OCI-LY7 (cell line): ENCODE measurements at places on chromosomes 12 and 14. TPM values are rescaled to one million over a fixed set of nuclear protein-coding genes. Genes with fewer than 3 reads are reported as not detected.

GRCh38 chr12:62192903-62193250 lies 67.3 kb upstream of the USP15 start:
- no peak for DNase-seq

The SSPN gene
- total RNA-seq, result not detected in 2 replicates

GRCh38 chr14:67607646-67608045 lies 7.6 kb upstream of the PIGH start:
- DNase-seq, result no peak

DNA sequence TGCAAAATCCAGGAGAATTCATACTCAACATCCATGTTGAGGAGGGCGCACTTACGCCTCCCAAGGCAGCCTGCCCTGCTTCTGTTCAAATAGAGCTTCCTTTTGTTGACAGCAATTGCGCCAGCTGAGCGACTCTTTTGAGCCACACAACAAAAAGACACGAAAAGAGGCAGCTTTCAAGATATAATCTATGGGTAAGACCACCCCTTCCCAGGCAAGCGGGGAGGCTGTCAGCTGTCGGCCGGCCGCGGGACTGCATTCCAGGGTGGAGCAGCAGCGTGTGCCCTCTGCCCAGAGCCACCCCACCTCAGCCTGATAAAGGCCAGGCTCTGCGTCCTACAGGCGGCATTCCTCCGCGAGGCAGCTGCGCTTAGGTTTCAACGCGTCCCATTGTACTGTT lies 15.8 kb upstream of the STAB2 start:
- DNase-seq, result no peak

DNA sequence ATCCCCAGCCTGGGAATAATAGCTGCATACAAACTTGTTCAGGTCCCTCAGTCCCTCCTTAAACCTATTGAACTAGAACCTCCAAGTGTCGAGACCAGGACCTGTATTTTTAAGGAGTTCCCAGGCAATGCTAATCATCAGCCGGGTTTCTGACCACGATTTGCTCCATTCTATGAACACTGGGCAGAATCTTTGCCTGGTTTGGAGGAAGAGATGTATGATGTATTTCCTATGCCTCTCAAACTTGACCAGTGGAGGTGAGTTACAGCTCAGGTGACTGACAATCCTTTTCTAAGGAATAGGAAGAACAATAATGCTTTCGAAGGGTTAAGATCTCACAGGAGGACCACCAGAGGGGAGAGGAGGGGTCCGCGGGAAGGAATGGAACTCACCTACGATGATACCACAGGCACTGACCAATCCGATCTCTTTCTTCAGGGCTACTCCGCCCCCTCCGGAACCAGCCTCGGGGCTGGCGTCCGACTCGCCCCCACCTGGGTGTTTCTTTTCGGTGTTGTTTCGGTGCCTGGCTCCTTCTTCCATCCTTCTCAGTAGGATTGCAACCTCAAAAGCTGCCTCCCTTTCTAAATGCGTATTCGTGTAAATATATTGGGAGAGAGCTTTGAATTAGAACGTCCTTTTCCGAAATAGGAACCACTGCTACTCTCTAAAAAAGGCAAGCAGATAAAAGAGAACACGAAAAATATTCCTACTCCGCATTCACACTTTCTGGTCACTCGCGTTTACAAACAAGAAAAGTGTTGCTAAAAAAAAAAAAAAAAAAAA lies 895 bp downstream of the SLC7A8 start:
- DNase-seq, result peak; percentile 69

DNA sequence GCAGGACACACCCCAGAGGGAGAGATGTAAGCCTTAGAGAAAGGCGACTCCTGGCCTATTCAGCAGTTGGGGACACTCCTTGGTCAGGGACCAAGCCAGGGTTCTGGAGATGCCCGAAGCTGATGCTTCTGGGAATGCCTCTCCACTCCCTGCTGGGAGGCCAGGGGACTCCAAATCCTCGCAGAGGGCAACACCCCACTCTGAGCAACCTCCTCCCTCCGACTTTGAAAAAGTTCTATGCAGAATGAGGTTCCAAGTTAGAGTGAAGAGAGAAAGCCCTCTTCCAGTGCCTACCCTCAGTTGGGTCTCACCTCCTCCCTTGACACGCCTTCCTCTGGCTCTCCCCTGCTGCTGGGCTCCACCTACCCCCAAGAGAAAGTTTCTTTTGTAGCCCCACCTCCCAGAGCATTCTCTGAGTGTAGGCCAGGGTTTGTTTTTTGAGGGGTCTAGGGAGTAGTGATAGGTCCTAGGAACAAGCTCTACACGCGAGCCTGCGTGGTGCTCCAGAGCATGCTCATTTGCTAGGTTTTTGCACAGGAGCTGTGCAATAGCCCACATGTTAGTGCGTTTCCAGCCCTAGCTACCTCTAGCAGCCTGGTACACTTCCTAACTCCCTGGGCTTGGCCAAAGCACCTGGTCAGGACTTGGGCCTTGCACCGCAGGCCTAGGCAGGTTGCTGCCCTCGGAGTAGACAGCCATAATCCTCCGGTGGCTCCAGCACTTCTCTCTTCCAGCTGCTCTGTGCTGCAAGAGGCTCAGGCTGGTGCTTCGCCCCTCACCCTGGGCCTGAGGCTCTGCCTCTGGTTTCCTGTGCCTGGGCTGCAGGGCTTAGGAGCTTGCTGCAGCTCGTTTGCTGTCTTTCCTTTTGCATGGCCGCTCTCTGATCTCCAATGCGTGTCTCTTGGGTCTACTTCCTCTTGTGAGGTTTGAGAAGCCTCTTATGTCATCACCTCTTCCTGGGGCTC lies 590 bp upstream of the CEBPE start:
- DNase-seq, result peak; percentile 93

The KRT6C gene
- not detected in 2 replicates for total RNA-seq

The SCN8A gene
- total RNA-seq, result 2.6 and 3.5 TPM in 2 replicates

GRCh38 chr12:19485240-19485639 lies 45.9 kb downstream of the AEBP2 start:
- no peak for DNase-seq

- no peak for DNase-seq
Observed at GRCh38 chr12:49279706-49280159, 14.9 kb downstream of the TUBA1C start.

DNA sequence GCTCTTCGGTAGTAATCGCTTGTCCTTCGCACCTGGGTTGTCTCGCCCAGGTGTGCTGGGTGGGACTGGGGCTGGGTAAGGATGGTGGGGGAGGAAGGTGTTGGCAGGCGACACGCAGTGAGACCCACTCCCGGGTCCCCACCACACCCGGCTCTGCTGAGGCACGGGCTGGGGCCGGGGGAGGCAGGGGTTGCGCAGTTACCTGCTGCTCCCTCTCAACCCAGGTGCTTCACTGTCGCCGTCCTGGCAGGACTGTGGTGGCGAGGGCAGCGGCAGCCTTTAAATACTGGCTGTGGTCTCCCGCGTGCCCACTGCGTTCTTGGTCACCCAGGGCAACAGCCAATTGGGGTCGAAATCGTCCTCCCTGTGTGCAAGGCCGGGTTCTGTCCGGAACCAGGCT lies at the start of gene CCER1:
Gene CCER1 (minus strand): TSS at position 256 of the 400 bp plus-strand sequence. CDS start 434 bp downstream, outside the sequence.
- DNase-seq, result no peak

DNA sequence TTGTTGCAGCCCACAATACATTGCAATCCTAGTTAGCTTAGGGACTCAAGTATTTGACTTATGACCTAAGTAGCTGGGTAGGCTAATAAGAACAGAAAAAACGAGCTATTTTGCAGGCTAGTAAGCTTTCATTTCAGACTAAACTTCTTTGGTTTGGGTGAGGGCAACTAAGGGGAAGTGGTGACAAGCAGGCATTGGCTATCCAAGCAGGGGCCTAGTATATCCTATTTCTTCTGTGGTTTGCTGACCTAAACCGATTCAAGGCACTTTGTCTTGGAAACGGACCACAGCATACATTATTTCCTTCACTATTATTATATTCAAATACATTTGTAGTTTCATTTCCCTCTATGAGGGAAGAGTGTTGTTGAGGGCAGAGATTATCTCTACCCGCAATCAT lies 21.6 kb upstream of the SLC5A8 start:
- no peak for DNase-seq

- DNase-seq, result no peak
Observed at GRCh38 chr12:57745485-57745881, 644 bp downstream of the TSPAN31 start.

The DNM1L gene
- total RNA-seq, result 97.8 and 102 TPM in 2 replicates

DNA sequence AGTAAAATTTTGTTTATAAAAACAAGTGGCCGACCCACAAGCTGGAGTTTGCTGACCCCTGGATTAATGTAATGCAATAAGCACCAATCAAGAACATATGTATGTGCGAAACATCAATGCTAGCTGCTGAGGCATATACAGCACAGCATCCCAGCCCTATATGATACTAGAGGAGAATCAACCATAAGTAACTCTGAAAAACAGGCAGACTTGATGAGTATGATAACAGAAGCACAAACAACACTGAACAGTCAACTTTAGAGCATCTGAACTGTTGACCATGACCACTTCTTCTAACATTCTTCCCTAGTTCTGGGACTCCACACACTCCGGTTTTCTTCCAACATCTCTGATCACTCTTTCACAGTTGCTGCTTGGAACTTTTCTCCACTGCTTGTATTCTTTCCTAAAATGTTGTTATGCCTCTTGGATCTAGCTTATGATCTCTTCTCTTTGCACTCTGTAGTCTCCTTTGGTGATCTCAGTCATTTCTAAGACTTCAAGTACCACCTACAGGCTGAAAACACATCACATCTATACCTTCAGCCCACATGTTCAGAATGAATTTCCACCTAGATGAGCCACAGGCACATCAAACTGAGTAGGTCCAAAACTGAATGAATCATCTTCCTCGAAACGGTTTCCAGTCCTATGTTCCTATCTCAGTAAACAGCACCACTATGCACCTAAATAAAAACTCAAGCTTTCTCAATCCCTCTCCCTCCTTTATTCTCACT lies 57.2 kb downstream of the STXBP6 start:
- no peak for DNase-seq

DNA sequence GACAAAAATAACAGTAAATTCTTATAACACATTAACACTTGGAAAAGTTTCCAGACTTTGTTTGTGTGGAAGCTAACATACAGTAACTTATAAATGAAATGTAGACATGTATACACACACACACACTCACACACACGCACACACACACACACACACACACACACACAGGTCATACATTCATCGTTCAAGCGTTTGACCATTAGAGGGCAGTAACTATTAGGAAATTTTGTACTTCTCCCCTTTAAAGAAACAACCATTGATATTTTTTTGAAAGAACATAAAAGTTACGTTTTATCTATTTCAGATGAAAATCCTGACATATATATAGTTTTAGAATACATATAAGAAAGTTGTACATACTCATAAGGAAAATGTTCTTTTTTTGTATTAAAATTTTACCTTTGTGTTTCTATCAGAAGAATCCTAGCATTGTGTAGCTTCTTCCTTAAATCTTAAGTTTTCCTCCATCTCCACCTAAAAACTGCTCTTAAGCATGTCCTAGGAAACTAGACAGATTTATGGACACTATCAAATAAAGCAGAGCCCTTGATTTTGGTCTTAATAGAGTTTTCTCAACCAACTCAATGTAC lies 29.0 kb downstream of the PTPRQ start:
- peak; percentile 69 for DNase-seq

DNA sequence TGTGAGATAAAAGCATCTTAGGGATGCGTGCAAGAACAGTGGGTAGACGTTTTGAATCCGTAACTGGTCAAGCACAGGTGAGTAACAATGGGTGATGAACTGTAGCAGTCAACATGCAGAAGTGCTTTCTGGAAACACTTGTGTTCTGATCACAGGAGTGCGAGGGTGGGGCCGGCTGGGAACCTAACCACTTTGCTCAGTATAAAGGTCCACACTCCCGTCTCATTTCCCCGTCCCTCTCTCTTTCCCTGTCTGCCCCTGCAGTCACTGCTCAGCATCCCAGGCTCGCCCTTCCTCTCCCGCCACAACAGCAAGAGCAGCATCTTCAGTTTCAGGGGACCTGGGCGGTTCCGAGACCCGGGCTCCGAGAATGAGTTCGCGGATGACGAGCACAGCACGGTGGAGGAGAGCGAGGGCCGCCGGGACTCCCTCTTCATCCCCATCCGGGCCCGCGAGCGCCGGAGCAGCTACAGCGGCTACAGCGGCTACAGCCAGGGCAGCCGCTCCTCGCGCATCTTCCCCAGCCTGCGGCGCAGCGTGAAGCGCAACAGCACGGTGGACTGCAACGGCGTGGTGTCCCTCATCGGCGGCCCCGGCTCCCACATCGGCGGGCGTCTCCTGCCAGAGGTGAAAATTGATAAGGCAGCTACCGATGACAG lies 127.1 kb downstream of the FIGNL2 start:
- no peak for DNase-seq

- DNase-seq, result no peak
Observed at GRCh38 chr12:54026640-54027441, 1.4 kb upstream of the HOXC6 start.

- DNase-seq, result no peak
Observed at GRCh38 chr14:65627315-65627714, 214.8 kb downstream of the FUT8 start.

DNA sequence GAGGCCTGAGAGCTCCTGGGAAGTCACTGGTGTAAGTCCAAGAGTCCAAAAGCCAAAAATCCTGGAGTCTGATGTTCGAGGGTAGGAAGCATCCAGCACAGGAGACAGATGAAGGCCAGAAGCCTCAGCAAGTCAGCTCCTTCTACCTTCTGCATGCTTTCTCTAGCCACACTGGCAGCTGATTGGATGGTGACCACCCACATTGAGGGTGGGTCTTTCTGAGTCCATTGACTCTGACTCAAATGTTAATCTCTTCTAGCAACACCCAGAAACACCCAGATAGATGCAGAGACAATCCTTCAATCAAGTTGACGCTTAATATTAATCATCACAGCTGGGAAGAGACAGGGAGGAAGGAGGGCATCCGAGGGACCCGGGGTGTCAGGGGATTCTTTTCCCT lies 305.8 kb downstream of the AACS start:
- DNase-seq, result no peak

The CEBPE gene
- total RNA-seq, result 2.2 and 2.3 TPM in 2 replicates

DNA sequence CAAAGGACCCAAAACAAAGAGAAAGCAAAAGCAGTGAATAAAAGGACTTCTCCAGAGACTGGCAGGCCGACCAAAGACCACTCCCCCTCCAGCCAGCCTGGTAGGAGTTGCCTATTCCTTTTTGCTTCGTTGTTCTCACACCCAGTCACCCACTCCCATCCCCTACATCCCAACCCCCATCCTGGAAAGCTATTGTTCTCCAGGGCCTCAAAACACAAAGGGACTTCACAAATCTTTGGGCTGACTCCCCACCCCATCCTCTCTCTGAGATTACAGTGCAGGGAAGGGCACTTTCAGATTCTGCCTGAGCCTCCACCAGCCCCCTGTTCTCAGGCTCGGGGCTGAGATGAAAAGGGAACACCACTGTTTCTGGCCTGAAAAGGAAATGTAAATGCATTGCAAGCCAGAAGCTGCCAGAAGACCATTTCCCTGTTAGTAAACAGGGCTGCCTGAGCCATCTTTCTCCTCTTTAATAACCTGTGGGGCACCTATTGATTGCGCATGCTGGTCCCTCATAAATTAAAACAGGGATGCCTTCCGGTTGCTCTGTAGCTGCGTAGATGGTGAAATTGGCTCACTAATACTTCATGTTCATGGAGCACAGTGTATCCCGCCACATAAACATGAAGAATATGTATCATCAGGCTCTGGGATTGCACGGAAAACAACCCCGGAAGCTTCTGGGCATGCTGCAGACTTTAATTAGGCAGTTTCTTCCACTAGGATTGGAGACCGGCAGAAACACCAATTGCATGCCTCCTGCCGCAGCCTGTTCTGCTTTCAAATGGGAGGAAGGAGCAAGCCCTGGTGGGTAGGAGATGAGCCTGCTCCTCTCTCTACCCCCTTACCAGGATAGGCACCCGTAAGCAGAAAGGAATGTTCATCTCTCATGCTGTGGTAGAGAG lies 130.3 kb upstream of the FUT8 start:
- DNase-seq, result peak; percentile 58

The TSHR gene
- total RNA-seq, result 3.8 and 4.9 TPM in 2 replicates

- no peak for DNase-seq
Observed at GRCh38 chr12:57726151-57726883, 12.2 kb downstream of the AGAP2 start.
